Stimulated activated naive B cell treated with anti-CD40 and anti-IgM and Interleukin-4, amounts not matched to agents 10 μg/mL and 1 μg/mL and 100 μg/mL, for 72 hours (primary cell): ENCODE measurements at places on chromosomes 4 and X.

DNA sequence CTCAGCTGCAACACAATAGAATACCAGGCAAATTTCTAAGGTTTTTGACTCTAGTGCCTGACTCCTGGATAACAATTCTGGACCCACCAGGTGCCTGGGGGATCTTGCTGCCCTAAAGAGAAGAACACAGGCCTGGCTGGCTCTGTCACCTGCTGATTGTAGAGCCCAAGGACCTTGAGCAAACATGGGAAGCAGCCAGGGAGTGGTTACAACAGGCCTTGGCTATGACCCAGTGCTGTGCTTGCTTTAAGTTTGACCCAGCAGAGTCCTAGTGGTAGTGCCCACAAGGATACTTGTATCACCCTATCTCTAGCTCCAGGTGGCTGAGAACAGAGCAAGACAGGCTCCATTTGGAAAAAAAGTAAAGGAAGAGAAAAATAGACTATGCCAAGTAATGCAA is 176.8 kb upstream of the DCAF12L2 start:
- no peak for DNase-seq

GRCh38 chrX:100979881-100980607 is 10.5 kb downstream of the ARL13A start:
- DNase-seq = no peak

DNA sequence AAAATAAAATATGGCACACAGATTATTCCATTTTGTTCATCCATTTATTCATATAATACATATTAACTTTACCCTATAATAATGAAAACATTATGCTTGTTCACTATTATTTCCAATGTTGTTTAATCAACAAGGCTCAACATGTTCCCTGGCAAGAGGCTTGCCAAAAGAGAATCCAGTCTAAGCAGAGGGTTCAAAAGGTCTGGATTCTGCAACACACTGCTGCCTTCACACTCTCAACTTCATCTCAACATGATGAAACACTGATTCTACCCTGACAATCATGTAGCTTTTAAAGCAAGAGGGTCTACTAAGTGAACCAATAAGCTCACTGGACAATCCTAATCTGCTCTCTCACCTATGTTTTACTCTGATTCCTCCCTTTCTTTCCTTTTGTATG is 101.1 kb downstream of the MID1 start:
- no peak for DNase-seq

DNA sequence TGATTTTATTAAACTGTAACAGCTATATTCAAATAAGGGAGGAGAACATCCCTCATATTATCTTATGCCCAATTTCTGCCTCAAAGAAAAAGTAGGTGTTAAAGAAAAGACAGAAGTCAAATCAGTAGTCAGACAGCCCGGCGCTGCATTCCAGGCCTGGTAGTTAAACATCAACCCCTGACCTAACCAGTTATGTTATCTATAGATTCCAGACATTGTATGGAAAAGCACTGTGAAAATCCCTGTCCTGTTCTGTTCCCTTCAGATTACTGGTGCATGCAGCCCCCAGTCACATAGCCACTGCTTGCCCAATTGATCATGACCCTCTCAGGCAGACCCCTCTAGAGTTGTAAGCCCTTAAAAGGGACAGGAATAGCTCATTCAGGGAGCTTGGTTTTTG is 269.9 kb upstream of the GALNT7 start:
- DNase-seq = no peak

GRCh38 chr4:160709026-160709425 is 1454.8 kb downstream of the FSTL5 start:
- no peak for DNase-seq

DNA sequence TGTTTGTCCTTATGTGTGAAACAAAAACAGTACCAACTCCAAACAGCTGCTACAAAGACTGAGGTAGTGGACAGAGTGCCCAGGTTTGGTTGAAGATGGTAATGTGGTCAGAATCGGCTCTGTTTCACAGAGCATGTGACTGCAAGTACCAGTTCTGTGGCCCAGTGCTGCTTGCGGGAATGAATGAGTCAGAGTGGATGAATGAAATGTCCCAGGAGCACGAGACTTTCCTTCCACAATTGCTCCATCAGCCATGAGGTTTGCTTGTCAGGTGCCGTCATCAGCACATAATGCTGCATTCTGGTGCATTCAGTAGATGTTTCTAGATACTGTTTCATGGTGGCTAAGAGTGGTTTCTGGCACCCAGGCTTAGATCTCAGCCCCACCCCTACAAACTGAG is 84.2 kb downstream of the GPR143 start:
- DNase-seq = no peak
